ENCODE measurements at places on chromosomes 12 and 14.
A peak's percentile ranks its signal among the peaks of the same experiment; 100 is the strongest.

- DNase-seq: peak; percentile 81
Observed at GRCh38 chr14:99737451-99737951, 53.4 kb downstream of the CYP46A1 start.

- DNase-seq: no peak
Observed at GRCh38 chr14:92850492-92850891, 56.4 kb downstream of the GOLGA5 start.

GRCh38 chr12:105813201-105813600 is 325.6 kb downstream of the NUAK1 start:
- DNase-seq: no peak

DNA sequence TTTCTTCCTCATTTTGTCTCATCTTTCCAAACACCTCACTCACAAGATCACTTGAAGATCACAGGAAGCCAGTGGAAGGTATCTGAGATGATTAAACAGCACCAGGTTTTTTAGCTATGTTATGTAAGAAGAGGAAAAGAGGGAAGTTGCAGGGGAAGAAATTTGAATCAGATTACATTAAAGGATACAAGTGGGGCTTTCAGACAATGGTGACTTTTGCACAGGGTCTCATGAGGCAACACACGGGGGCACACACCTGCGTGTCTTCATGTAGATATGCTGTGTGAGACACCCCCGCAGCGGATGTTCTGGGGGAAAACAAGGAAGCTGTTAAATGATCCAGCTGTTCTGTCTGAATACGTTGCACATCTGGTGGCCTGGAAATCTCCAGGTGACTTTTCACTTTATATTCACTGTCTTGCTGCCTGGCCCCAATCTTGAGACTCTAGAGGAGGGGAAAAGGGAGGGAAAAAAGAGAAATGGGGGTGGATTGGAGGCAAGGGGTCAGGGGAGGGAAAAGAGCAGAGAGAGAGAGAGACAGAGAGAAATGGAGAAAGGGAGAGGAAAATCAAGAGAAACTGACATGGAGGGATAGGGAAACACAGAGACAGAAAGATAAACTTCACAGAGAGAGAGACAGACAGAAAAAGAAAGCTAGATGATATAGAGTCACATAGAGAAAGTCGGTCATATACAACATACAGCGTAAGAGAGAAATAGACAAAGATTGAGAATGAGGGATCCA is 36.3 kb upstream of the PPP1CC start:
- no peak for DNase-seq

- peak; percentile 22 for DNase-seq
Observed at GRCh38 chr12:128316973-128317526, 50.1 kb downstream of the TMEM132C start.

DNA sequence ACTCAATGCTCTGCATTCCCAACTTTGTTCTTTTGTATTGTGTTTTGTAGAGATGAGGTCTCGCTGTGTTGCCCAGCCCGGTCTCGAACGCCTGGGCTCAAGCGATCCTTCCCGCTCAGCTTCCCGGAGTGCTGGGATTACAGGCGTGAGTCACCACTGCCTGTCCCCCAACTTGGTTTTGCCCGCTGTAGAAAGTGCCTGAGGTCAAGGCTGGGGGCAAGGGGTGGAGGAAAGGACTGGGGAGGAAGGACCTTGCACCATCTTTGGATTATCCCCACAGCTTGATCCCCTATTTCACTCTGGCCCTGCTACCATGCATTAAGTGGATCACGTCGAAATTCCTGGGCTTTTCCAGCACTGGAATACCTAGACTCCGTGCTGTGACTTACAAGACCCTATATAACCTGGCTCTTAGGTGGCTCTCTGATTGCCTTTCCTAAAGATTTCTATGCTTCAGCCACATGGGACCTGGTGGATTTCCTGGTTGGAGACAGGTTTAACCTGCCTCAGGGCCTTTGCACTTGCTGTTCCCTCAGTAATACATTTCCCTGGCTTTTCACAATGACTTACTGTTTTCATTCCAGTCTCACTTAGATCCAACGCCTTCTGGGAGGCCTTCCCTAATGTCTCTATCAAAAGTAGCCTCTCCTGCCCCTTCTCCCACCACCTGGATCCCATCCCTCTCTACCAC is 608 bp upstream of the PIANP start:
- no peak for DNase-seq

DNA sequence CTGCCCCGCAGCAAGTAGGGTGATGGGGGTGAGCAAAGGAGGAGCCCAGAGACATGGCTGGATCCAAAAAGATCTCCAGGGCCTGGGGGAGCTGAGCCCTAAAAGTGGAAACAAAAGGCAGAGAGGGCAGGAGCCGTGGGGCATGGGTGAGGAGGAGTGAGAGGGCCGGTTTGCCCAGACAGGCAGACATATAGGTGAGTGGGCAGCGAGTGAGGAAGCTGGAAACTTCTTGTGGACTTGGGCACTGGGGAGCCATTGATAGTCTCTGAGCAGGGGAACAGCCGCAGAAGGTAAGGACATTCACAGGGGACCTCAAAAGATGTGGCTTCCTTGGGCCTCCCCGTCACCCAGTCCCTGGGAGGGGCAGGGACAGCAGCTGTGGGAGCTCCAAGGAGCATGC is 16.8 kb upstream of the TMEM119 start:
- DNase-seq: no peak

- DNase-seq: no peak
Observed at GRCh38 chr12:39401459-39401858, 41.5 kb downstream of the KIF21A start.

- no peak for DNase-seq
Observed at GRCh38 chr14:43168371-43168925, 1338.6 kb downstream of the FSCB start.

DNA sequence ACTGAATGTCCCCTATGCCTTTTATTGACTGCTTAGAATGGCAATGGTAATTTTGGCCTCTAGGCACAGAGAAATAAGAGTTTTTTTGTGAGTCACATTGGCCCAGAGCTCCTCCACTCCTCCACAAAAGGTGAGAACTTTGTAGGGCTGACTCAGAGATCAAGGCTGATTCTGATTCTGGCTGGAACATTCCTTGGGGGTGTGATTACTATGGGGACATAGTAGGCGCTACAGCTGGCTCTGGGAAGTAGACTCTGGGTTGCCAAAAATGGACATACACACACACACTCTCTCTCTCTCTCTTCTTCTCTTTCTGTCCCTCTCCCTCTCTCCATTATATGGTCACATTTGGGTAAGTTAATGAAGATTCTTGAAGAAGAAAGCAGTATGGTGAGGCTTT is 174.6 kb upstream of the DDHD1 start:
- DNase-seq: no peak

DNA sequence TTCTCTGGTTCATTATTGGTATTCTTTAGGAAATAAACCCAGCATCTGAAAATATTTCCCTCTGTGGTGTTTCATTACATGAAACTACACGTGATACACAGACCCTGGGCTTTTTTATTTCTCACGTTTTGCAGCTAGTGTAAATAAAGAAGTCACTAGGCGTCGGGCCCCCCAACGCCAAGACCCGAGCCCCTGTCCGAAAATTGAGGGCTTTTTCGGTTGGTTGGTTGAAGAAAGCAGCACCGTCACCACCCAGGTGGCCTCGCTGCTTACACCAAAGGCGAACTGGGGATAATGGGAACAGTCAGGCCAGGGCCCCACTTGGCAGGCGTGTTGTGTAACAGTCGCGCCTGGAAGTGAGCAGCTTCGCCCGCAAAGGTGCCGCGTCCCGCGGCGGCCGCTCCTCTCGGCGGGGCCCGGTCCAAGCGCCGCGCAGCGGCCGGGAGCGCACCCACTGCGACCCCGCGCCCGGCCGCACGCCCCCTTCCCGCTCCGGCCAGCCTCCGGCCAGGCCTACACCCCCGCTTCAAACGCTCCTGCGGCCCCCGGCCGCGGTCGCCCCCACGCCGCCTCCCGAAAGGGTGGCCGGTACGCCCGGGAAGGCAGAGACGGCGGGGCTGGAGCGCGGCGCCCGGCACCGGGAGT is 1.2 kb downstream of the DUSP16 start:
- DNase-seq: peak; percentile 61

DNA sequence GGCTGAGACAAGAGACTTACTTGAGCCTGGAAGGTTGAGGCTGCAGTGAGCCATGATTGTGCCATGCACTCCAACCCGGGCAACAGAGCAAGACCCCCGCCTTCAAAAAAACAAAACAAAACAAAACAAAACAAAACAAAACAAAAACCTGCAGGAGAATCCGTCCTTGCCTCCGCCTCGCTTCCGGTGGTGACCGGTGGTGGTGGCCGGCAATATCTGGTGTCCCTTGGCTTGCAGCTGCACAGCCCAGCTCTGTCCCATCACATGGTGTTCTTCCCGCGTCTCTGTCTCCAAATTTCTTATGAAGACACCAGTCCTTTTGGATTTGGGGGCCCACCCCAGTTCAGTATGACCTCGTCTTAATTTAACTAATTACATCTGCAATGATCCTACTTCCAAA is 10.0 kb downstream of the SMIM41 start:
- no peak for DNase-seq

- no peak for DNase-seq
Observed at GRCh38 chr14:28298156-28298555, 468.4 kb upstream of the FOXG1 start.

GRCh38 chr12:131189781-131190180 is 236.1 kb downstream of the ADGRD1 start:
- DNase-seq: no peak

DNA sequence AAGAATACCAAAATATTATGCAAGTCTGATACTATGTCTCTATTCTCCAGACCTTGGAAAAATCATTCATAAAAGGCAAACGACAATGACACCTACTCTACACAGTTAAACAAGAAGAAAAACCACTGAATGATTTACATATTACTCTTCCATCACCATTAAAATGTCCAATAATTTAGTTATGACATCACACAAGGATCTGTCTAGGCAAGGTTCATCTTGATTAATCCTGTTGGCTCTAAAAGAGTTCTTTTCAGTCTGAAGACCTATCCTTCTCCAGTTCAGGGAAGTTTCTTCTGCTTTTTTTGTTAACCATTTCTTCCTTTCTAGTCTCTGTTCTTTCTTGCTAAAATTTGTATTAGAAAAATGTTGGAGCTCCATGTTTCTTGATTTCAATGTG is 64.0 kb downstream of the OSBPL8 start:
- no peak for DNase-seq

DNA sequence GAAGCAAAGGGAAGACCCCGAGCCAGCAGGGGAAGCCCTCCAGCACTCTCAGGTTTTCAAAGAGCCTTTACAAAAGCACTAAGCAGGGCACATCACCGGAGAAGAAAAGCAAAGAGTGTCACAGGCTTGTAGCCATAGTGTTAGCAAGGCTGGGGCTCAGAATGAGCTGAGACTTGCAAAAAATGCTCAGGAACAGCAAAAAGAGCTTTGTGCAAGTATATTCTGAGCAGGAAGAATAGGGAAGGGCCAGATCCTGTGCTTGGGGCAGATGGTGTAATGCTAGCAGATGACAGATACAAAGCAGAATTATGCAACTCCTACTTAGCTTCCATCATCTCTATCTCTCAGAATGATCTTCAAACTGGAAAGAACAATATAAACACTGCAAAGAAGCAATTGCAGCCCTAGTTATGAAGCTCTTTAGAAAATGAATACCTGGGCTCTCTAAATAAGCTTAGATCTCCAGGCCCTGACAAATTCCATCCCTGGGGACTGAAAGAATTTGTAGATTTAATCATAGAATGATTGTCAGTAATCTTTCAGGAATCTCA is 23.7 kb upstream of the PARP11 start:
- no peak for DNase-seq

DNA sequence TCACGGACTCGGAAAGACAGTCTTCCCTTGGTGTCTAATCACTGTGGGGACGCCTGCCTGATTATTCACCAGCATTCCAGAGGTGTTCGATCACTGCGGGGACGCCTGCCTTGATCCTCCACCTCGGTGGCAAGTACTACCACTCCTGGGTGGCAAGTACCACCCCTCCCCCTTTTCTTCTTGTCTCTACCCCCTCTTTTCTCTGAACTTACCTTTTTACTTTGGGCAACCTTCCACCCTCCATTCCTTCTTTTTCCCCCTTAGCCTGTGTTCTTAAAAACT is 12.0 kb upstream of the LGMN start:
- DNase-seq: no peak

DNA sequence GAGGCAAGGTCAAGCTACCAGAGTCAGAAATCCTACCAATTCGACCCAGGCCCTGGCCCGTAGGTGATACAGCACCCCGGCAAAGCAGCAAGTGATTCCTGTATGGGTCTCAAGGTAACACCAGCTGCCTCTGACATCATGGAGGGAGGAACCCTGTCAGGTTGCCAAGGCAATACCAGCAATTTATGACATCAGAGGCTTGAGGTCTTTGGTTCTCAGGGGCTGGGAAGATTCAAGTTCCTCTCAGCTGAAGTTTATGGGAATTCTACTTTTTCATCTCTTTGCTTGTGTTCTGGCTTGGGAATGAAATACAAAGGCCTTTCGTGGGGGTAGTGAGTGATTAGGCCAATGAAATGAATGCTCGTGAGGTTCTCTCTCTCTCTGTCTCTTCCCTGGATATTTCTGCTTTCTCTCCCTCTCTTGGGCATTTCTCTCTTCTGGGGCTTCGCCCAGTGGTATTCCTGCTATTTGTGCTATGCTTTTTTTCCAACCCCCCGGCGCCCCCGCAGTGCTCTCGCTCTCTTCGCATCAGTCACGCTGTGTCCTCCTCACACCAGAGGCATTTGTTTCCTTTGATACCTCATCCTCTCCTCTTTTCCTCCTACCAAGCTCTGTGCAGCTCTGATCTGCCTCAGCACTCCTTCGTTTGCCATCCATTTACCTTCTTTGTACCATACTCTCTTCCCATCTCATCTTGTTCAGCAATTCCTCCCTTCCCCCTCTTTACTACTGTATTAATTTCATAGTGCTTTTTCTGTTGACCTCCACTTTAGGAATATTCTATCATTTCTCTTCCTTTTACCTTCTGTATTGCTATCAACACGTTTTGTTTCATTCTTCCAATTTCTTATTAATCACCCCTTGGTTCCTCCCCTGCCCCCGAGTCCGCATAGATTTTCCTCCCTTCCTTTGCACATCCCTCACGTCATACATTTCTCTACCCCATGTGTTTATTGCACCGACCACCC is 2.9 kb downstream of the ZFHX2 start:
- peak; percentile 79 for DNase-seq

DNA sequence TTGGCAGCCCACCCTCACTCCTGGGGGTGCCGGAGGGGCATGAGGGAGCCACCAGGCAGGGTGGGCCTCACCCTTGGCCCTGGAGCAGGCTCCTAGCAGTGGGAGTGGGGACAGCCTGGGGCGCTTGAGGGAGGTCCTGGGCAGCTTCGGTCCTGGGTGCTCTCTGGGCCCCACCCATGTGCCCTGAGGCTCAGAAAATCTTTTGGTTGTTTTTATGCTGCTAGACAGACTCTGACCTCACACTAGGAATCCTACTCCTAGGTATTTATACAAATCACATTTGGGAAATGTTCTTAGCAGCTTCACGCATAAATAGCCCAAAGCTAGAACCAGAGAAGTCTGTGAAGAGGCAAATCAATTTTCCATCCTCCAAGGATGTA is 10.9 kb upstream of the ULK1 start:
- no peak for DNase-seq
